ENCODE measurements at places on chromosomes 7 and 10.
A peak's percentile ranks its signal among the peaks of the same experiment; 100 is the strongest.

GRCh38 chr7:130896898-130897514 is 163.0 kb upstream of the KLF14 start:
- DNase-seq = peak; percentile 82

DNA sequence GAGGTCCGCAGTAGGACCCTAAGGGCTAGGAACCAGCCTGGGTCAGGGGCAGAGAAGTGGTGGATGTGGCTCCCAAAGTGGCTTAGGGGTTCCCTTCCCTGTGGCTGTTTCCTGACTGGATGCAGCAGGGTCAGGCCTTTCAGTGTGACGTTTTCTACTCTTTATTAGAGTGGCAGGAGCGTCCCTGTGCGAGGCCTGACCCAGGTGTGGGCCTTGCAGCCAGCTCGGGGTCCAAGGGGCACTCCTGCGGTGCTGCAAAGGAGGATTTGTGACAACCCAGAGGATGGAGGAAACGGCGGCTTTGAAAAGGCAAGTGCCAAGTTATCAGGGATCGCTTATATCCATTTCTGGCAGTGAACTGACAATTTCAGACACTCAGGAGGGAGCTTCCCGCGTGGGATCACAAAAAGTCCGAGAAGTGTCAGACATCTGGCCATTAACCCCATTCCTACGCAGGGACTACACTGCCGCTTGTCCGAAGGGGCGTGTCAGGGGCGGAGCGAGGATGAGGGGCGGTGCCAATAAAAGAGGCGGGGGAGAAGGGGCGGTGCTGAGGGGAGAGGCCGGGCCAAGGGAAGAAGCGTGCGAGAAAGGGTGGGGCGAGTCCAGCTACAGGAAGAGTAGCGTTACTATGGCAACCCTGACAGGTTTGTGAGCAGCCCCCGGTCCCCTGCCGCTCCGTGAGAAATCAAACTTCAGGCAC is 98.8 kb upstream of the ZNF722 start:
- peak; percentile 78 for DNase-seq

DNA sequence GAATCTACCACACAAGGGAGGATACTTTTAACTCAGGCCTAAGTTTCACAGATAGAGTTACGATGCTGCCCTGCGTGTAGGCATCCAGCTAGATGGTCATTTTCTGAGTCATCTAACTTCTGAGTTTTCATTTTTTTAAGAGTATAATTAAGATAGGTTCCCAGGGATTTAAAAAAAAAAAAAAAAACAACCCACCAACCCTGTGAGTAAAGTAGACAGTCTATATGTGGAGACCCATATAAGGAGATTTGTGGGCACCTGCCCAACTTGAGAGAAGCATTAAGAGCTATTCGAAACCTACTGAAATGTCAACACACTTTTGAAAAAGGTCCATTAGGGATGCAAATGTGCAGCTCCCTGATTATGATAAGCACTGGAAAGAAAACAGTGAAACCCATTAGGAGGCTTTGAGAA is 257.3 kb downstream of the TRIL start:
- no peak for DNase-seq

- DNase-seq = no peak
These were observed 6.5 kb downstream of the TSPAN15 start for GRCh38 chr10:69457771-69458237.

GRCh38 chr7:2959828-2960599 is 83.7 kb downstream of the CARD11 start:
- no peak for DNase-seq

DNA sequence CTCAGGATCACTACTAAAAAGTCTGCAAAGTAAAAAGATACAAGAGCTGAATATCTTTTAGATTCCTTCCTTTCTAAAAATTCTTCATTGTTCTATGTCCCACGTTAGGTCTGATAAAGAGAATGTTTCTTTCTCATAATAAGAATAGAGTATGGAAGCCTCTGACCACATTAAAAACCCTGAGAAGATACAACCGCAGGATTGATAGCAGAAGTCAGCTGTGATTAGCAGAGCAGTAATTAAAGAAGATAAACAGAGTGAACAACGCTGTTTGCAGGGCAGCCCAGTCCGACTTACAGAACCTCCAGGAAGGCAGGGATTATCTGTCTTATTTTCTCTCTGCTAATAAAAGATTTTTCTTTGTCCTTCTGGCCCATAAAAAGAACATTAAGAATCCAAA is 31.4 kb upstream of the PITRM1 start:
- no peak for DNase-seq

DNA sequence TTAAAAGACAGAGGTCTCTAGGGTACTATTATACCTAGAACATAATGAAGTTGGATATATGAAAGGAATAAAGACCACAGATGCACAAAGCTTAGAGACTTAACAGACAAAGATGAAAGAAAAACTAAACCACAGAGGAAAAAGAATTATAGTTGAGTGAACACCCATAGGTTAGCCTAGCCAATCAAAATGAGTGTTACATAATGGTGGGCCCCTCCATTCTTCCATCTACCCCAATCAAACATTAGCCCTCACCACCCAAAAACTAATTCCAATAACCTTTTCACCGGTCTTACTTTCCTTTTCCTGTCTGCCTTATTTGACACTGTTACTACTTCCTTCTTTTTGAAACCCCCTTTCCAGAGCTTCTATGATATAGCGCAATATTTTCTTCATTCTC is 130.1 kb downstream of the ELMO1 start:
- peak; percentile 45 for DNase-seq

- no peak for DNase-seq
These were observed 157.6 kb downstream of the FAM107B start for GRCh38 chr10:14616955-14617730.

DNA sequence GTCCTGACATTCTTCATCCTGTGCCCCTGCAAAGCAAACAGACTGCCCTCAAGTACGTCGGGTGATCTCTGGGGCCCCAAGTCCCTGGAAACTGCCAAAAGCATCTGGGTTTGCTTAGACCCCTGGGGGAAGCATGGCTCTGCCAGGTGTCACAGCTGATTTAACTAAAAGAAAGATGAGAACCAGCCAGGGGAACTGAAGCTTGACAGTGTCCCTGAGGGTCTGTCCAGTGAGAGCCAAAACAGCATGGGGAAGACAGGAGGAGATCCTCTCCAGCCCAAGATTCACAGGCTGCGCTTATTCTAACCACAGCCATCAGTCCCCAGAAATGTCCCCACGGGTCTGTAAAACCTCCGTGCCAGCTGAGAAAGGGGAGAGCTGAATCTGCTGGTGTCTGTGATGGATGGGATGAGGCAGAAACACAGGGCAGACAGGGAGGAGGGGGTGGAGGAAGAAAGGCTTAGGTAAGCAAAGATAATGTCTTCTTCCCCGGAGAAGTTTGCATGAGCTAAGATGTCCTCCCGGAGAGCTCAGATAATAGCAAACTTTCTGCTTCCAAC is 21.3 kb downstream of the CCDC3 start:
- DNase-seq = no peak

GRCh38 chr7:149191851-149192250 is 3.5 kb upstream of the ZNF282 start:
- DNase-seq = no peak

DNA sequence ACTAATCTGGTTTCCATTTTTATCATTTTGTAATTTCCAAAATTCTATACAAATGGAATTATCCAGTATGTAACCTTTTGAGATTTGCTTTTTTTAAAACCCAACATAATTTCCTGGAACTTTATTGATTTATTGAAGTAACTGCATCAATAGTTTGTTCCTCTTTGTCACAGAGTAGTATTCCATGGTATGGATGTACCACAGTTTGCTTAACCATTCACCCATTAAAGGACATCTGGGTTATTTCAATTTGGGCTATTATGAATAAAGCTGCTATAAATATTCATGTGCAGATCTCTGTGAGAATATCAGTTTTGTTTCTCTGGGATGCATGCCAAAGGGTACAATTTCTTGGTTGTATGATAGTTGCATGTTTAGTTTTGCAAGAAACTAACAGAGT is 2.9 kb downstream of the GPNMB start:
- no peak for DNase-seq

- no peak for DNase-seq
These were observed 8.9 kb upstream of the RBP3 start for GRCh38 chr10:47339186-47339735.

DNA sequence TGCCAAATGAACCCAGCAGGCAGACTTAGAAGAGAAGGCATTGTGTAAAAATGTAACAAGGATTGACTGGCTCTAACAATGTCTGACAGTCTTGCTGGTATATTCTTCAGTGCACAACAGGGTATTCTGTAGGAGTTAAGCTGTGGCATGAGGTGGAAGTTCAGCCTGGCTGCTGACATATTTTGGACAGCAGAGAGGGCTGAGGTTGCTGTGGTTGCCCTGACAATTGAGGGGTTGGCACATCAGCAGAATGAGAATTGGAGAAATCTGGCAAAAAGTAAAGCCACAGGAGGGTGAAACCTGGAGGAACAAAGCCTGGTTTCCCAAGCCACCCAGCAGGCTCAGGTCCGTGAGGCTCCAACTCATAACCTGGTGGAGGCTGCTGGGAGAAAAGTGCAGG is 220.2 kb downstream of the JAZF1 start:
- no peak for DNase-seq

GRCh38 chr7:107865956-107866775 is 24.8 kb upstream of the DLD start:
- DNase-seq = no peak

GRCh38 chr10:70378122-70378521 is 4.3 kb downstream of the LRRC20 start:
- no peak for DNase-seq

DNA sequence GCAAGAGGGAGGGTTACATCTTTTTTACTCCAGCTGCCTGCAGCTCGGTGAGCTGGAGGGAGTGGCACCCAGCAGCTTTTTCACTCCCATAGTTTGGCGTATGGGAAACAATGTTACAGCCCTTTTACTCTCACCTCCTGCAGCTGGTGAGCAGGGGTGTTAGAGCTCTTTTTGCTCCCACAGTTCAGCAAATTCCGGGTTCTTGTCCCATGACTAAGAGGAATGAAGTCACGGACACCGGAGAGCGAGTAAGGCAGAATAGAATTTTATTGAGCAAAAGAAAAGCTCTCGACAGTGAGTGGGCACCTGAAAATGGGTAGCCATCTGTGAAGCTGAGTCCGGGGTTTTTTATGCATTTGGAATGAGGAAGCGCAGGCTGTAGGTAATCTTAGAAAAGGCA is 446.6 kb downstream of the GFRA1 start:
- DNase-seq = no peak

DNA sequence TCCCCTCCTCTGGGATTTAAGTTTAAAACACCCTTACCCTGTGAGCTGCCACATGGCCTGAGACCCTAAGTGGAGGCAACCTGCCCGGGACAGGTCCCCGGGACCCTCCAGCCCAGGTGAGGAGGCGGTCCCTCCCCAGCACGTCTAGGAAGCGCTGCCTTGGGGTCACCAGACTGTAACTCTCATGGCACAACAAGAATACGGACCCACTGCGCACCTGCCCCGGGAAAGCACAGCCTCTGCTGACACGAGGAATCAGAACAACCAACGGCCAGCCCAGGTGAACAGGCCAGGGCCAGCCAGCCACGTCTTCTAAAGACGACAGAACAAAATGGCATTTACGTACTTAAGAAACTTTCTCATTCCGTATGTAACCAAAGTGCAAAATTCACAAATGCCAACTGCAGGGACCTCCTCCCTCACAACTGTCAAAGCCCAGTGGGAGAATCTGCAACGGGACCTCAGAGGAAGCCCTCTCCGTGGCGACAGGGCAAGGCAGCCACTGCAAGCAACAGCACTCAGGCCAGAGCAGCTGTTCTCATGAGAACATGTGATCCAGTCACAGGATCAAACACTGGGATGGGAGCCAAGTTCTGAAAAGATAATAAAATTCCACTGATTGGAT is 208.4 kb downstream of the DIP2C start:
- no peak for DNase-seq

GRCh38 chr7:96321658-96322372 is at the start of gene SLC25A13:
SLC25A13 (minus strand) TSS chr7:96322098; CDS start chr7:96321956, 142 bp downstream.
- peak; percentile 67 for DNase-seq

GRCh38 chr7:122225874-122226273 is 78.7 kb downstream of the FEZF1 start:
- no peak for DNase-seq

GRCh38 chr7:90624225-90624911 is 28.2 kb downstream of the CDK14 start:
- DNase-seq = no peak

DNA sequence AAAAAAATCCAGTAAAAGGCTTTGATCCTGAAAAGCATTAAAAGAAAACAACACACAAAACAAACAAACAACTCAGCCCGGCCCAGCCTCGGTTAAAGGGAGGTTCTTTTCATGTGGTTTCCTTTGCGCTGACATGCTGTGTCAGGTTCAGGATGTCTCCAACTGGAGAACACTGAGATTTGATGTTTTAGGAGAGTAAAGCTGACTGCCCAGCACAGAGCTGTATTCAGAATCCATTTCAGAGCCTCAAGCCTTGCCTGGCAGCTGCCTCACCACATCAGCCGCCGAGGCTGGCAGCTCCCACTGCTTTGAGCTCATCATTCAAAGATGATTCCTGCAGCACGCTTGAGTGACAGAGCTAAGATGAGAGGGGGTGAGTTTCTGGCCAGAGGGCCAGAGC is 205.8 kb upstream of the LYZL1 start:
- DNase-seq = no peak

DNA sequence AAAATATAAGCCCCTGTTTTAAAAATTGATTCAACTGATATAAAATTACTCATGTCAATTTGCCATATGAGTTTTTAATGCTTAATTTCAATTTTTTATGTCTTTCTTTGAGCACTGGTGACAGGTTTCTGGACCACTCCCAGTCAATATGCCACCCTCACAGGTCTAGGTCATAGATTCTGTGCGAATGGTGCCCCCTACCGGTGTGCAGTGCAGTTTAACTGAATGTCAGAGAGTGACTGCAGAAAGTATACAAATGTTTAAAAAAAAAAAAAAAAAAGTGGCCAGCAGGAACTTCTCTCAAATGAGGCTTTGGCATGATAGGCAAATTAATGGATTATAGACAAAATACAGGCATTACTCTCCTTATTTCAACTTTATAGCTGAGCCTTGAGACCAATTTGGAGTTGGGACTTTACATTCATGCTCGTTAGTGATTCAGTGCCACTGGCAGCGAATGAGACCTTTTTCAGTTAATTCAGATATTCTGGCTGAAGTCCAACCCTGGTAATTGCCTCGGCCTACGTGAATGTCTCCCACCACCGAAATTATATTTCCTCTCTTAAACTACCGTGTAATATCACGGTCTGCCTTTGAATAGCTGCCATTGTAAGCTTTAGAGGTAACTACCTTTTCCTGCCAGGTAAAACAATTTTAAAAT is 427.6 kb downstream of the PHTF2 start:
- no peak for DNase-seq

DNA sequence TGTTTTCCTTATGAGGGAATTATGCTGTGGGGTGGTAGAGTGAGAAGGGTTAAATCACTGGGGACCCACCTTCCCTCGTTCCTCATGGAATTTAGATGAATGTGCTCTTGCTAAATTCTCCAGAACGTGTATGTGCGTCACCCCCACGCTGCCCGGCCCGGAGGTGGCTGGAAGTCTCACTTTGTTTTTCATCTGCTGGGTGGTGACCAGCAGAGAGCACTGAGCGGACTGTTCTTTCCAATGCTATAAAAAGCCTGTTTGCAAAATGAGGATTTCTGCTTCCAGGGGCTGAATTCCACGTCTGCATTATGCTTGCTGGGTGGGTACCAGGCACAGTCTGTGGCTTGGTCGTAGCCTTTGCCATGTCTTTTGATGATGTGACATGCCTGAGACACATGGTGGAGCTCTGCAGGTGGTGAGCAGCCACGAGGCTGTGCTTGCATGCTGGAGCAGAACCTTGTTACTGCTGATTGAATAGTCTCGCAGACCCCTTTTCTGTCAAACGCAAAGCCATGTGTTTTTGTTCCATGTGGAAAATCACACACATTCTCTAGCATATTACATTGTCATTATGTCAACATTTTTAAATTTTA is 31.9 kb upstream of the INSYN2A start:
- no peak for DNase-seq
